H1 (cell line): ENCODE measurements at places on chromosomes 3 and 15. TPM values are rescaled to one million over a fixed set of nuclear protein-coding genes. Genes with fewer than 3 reads are reported as not detected.

The CHRD gene
- total RNA-seq, result 0.63 and 0.86 TPM in 2 replicates

DNA sequence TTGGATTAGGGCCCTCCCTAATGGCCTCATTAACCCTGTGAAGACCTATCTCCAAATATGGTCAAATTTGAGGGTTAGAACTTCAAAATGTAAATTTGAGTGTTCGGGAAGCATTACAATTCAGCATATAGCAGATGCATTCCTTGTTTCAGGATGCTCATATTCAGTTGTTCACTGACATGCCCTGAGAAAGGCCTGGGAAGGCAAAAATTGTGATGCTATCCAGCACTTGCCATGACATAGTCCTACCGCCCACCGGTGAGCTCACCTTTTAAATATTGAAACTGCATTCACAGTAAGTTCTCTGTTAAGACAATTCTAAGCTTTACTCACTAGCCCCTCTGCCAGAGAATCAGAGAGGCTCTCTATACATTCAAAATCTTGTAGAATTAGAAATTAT lies 300.3 kb upstream of the CCDC54 start:
- DNase-seq, result no peak

- no peak for DNase-seq
These were observed 1.2 kb upstream of the SPICE1 start for GRCh38 chr3:113516115-113516505.

The FBXO40 gene
- 0.06 TPM in 1 of 2 replicates, not detected in the other for total RNA-seq

The ARHGEF26 gene
- 13.3 and 15.6 TPM in 2 replicates for total RNA-seq

GRCh38 chr3:27219127-27219845 lies 149.9 kb downstream of the NEK10 start:
- DNase-seq, result no peak

GRCh38 chr15:50145451-50145872 lies 26.4 kb upstream of the ATP8B4 start:
- DNase-seq, result no peak

GRCh38 chr3:100001526-100002270 lies 112.6 kb downstream of the FILIP1L start:
- no peak for DNase-seq

DNA sequence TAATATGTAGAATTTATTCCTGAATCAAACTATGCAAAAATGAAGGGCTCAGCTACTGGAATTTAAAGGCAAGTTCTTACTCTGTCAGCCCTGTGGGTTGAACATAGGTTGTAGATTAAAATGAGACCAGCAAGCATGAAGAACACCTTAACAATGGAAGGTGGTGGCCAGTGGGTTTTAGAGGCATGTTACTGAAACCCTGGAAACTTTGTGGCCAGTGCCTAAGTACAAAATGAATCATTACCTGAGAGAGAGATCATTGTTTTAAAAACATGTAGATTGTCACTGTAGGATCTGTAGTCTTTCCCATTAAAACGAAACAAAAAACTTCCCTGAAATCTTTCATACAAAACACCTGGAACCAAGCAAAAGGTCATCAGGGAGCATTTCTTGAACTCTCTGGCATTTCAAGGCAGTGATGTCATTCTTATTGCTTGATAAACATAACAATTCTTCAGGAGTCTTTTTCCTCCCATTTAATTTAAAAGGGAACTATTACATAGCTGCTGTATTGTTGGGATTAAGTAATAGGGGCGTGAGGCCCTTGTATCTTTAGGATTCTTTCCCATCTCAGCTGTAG lies 51.8 kb downstream of the TMEM108 start:
- no peak for DNase-seq

- DNase-seq, result peak; percentile 31
These were observed 120.9 kb upstream of the RGMA start for GRCh38 chr15:93209690-93210445.

DNA sequence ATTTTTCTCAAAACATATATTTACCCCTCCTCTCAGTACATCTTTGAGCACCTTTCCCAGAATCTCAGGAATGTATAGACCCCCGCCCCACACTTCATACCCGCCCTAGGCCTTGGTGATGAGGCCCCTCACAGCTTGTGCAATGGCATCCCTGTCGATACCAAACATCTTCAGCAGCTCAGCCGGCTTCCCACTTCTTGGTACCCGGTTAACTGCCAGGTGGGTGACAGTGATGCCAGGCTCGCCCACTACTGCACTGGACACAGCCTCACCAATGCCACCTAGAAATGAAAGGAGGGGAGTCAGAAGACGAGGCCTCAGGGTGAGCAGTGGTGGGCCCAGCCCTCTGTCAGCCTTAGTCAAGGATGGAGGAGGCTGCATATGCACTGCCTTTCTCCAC lies 30.2 kb downstream of the TKT start:
- no peak for DNase-seq

- no peak for DNase-seq
These were observed 87.4 kb downstream of the STAG1 start for GRCh38 chr3:136664771-136665170.

DNA sequence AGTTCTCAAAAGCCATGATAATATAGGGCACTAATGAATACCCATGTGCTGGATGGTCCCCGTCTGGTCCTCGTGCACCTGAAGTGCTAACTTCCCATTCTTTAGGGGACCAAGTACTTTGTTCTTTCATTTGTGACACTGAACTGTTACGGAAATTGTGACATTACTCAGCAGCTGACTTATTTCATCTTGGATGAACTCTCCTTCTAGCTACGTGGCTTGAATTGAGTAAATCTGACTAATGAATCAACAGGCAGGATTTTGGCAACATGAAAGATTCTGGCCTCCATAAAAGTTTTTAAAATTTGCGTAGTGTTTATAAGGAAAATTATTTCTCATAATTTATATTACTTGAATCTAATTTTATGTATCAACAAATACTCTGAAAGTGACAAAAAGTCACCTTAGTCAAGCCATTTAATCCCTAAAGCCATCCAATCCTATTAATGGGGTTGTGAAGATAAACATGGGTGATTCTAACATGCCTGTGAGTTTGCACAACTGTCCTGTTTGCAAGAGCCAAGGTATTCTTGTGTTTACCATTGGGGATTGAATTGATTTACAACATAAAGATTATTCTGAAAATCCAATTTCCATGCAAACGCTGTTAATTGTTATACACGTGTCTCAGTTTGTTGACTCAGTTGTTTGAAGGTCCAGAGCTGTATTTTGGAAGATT lies 119.9 kb downstream of the AGBL1 start:
- DNase-seq, result no peak
